ENCODE measurements at places on chromosomes 3 and 15.

DNA sequence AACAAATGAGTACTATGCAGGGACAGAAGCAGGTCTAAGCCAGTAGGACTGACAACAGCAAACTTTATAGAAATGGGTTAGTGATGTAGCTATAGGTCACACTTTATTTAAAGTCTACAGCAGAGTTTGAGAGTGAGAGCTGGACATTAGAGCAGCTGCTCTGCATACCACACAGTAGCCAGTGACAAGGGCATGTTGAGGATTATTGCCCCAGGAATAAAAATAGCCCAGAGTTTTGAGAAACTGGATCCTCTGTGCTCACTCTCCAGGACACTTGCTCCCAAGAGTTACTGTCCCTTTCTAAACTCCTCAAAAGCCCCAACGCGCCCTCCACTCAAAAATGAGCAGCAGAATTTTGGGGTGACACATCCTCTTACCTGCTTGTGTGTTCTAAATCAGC, 21.1 kb downstream of the LRTM1 start:
- DNase-seq = no peak

GRCh38 chr3:32897981-32898623, 53.3 kb upstream of the CCR4 start:
- DNase-seq = no peak

DNA sequence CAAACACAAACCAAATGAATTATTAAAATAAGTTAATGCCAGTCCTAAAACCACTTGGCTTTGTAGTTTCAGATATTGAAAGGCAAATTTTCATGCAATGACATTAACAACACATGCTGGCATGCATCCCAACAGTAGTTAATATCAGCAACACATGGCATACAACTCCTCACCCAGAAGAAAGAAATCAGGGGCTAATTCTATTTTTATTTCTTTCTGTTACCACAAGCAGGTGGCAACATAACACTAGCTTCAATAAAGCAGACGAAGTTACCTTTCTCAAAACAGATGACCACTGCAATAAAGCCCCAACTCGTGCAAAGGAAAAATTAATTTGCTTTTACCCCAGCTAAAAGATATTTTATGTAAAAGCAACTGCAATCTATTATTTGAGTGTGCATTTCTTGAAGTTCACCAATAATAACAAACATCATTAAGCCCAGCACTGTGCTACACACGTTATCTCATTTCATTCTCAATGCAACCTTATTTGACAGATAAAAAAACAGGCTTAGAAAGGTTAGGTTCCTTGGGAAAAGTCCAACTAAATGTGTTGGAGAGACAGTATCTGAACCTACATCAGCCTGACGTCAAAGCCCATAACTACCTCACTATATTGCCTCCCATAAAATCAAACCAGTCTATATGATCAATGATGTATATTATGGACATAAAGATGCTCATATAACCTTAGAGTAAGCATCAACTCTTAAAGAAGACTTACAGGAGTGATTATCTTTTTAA, 2.8 kb downstream of the TOP2B start:
- DNase-seq = no peak

DNA sequence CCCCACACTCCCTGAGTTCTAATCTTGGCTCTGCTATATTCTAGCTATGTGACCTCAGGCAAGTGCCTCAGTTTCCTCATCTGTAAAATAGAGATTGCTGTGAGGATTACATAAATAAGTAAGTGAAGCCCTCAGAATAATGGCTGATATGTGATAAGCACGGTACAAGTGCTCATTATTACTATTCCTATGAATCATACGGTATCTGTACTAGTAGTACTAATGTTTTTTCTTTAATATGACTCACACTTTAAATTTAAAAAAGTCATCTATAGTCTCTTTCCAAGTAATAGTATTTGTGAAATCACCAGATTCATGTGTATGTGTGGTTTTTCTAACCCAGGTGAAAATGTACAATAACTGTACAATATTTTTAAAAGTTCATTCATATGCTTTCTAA, 58.7 kb downstream of the CLDN11 start:
- no peak for DNase-seq

- DNase-seq = no peak
Observed at GRCh38 chr3:94069194-94069813, 6.4 kb downstream of the NSUN3 start.

DNA sequence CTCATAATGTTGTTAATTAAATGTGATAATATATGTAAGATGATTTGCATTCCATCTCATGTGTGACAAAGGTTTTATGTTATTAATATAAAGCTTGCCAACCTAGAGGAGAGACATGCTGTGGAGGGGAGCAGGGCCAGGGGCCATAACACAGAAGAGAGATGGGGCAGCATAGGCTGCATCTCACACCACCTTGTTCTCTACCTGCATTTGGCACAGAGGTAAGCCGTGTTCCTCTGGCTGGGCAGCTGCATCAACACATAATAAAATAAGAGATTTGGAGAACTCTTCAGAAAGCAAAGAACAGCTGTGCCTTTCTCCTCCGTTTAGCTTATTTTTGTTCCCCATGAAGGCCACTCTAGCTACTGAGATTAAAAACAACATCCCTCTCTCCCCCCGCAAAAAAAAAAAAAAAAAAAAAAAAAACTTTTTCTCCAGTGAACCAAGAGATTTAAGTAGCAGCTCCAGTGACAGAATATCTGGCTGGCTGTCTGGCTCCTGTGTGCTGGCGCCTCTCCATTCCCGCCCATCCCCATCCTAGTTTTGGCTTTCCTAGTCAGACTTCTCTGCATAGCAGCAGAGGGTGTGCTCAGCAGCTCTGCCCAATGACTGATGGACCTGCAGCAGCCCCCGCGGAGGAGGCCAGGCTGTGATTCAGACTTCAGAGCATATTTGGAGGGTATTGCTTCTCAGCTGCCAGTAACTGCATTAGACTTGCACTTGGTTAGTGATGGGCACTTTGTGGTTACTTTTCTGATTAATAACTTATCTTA, 52.2 kb upstream of the STXBP5L start:
- no peak for DNase-seq

DNA sequence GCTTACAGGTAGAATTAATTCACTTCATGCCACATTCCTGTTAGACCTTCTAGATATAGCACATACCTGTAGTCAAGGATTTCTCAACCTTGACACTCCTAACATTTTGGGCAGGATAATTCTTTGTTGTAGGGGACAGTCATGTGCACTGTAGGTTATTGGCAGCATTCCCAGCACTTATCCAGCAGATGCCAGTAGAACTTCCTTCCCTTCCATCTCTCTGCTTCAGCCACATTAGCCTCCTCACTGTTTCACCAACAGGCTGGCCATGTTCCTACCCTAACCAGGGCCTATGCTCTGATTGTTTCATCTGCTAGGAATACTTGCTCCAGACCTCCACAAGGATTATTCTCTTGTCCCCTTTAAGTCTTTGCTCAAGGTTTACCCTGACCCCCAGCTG, 68.0 kb upstream of the STAC start:
- DNase-seq = no peak

- no peak for DNase-seq
Observed at GRCh38 chr15:51702710-51703109, 21.4 kb downstream of the SCG3 start.

GRCh38 chr15:93985176-93985575, 246.2 kb upstream of the MCTP2 start:
- no peak for DNase-seq

DNA sequence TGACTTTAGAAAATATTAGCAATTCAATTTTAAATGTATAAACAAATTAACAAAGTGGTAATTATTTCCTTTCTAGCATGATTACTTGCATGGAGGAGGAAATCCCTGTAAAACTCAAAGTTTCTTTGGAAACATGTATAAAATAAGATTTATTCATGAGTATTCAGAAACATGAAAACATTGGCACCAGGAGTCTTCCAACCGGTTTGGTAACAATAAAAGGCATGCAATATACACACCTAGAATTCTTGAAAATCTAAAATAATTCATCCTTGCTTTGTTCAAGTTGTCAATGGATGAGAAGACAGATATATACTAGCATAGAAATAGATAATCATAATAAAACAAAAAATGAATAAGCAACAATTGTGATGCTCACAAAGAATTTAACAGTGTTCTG, 76.4 kb downstream of the ZPLD1 start:
- DNase-seq = no peak

GRCh38 chr3:75180235-75180944, 483.7 kb upstream of the FRG2C start:
- no peak for DNase-seq

DNA sequence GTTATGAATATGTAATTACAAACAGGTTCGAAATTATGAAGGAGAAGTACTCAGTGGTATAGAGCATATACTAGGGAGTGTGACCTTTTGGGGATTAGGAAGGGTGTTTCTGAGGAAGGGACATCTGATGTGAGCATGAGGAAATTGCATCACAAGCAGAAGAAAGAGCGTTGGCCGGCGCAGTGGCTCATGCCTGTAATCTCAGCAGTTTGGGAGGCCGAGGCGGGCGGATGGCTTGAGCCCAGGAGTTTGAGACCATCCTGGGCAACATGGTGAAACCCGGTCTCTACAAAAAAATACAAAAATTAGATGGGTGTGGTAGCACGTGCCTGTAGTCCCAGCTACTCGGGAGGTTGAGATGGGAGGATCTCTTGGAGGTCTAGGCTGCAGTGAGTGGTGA, 6.9 kb downstream of the CMTM7 start:
- DNase-seq = no peak

GRCh38 chr15:72492733-72493132, 18.6 kb downstream of the ARIH1 start:
- DNase-seq = no peak

- DNase-seq = no peak
Observed at GRCh38 chr3:105821433-105821832, 47.4 kb downstream of the CBLB start.

DNA sequence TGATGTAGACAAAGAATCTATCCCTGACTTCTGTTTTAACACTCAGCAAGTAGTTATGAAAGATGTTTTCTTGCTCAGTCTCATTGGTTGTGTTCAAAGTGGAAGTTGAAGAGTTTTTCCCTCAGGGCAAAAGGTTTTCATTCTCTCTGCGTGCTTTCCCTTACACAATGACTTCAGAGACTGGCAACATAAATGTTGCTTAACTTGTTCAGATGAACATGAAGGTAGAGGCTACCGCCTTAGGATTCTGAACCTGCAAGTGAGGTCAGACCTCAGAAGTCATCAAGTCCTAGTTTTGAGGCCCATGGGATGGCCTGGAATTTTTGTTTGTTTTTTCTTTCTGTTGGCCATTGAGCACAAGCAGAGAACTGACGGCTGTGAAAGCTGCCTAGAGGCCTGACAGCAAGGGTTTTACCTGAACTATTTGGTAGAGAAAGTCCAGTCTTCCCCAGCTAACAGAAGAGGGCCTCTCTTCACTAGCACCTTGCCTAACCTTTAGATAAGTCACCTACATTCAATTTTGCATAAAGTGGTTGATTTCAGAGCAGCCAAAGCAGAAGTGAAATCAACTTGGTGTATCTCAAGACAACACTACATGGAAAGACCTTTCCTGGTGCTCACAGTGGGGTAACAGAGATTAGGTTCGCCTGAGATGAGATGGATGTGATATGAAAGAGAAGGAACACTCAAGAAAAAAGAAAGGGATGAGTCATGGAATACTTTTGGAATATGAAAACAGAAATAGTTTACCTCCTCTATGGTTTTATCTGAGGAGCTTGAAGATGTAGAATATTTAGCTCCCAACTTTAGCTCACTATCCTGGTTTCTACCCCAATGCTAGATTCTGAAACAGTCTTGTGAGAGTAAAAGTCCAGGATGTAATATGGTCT, 53.6 kb upstream of the AP4E1 start:
- DNase-seq = no peak

- no peak for DNase-seq
Observed at GRCh38 chr15:101803209-101803608, at the start of gene OR4F6. OR4F6 (plus strand) TSS chr15:101803509; CDS start chr15:101805720, 2,211 bp downstream.

- no peak for DNase-seq
Observed at GRCh38 chr3:158463556-158463955, 107.4 kb upstream of the MLF1 start.

Data from activated T-helper 1 cell treated with anti-CD3 and anti-CD28 coated beads, Interleukin-2, amount 50 U/mL, for 16 hours (primary cell).